ENCODE measurements at places on chromosomes 4 and X.

DNA sequence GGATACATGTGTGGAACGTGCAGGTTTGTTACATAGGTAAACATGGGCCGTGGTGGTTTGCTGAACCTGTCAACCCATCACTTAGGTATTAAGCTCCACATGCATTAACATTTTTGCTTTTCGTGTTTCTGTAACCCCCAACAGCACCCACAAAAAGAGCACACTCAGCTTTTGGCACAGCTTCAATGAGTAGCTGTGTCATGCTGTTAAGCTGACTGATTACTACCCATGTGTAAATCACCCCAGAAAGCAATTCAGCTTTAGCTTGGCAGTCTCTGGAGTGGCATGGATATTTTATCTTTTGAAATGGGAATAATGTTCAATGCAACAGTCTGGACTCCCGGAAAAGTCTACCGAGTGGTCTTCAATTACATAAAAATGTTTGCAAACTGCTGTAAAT, 734.3 kb downstream of the STIM2 start:
- no peak for DNase-seq

GRCh38 chr4:54625391-54625790, 32.4 kb upstream of the KIT start:
- DNase-seq, result no peak

DNA sequence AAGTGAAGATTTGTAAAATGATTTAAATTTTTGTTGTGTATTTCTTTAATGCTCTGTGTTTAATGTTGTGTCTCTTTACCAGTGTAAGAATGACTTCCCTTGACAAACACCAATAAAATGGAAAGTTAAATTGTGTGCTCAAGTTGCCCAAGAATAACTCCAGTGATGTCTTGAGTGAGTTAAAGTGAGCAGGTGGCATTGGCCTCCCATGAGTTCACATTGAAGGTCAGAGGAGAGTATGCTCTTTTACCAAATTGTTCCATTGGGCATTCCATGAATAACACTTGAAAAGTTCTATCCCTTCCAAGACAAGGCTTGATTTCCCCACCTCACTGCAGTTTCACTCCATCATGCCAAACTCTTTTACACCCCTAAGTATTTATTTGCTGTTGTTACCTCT, 4.5 kb downstream of the ANXA5 start:
- DNase-seq, result no peak

DNA sequence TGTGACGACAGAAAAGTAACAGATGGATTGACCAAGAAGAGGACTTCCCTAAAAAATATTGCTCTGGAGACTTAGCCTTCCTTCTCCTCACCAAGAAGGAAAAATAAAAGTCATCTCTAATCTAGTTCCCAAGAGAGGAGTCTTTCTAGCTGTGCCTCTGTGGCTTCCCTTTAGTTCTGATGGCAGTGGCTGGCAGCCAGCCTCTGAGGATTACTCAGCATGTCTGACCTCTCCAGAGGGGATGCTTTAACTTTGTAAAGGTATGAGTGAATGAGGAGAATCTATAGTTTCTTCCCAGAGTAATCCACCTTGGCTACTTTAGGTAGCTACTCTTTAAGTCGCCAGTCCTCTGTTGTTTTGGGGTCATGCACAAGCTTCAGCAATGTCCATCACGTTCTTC, 163.9 kb upstream of the KIT start:
- DNase-seq, result no peak

- DNase-seq, result no peak
Observed at GRCh38 chr4:13980317-13981310, 353.1 kb upstream of the BOD1L1 start.

GRCh38 chr4:42906891-42907759, 14.6 kb downstream of the GRXCR1 start:
- no peak for DNase-seq

- no peak for DNase-seq
Observed at GRCh38 chr4:7168106-7168505, 24.2 kb upstream of the SORCS2 start.

DNA sequence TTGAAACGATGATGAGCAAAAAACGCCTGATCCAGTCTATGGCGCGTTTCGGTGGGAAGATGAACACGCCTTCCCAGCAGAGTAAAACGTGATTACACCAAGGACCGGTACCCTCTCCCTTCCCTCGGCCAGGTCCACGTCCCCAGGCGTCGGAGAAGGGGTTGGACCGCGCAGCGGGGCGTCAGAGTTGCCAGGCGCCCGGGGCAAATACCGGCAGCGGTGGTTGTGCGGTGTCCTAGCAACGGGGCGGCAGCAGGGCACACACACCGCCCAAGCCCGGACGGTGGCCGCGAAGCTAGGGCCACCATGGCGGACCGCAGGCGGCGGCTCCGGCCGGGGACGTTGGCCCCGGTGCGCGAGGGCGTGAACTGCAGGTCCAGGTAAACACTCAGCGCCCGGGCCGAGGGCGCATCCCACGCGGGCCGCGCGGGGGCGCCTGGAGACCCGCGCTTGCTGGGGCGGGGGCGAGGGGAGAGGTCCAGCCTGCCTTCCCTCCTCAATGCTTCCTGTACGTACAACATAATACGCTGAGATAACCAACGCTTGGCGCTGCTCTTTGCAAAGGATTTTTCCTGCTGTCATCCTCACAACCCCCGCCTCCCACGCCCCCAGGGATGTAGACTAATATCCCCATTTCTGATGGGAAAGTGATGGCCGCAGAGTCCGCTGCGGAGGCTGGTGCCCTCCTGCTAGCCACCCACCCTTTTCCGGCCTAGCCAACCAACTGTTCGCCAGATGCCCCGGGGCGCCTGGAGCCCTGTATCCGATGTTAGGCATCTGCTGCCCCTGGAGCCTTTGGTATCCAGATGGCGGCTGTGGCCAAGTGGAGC, at the start of gene FAM47E:
Gene FAM47E, plus strand, starts transcription at position 281 of the 830 bp plus-strand sequence. Its CDS starts 26 bp downstream, at position 307.
- peak; percentile 15 for DNase-seq

GRCh38 chrX:107842715-107843400, 17.2 kb downstream of the MID2 start:
- DNase-seq, result no peak

GRCh38 chr4:89064848-89065247, 7.9 kb upstream of the FAM13A start:
- no peak for DNase-seq

DNA sequence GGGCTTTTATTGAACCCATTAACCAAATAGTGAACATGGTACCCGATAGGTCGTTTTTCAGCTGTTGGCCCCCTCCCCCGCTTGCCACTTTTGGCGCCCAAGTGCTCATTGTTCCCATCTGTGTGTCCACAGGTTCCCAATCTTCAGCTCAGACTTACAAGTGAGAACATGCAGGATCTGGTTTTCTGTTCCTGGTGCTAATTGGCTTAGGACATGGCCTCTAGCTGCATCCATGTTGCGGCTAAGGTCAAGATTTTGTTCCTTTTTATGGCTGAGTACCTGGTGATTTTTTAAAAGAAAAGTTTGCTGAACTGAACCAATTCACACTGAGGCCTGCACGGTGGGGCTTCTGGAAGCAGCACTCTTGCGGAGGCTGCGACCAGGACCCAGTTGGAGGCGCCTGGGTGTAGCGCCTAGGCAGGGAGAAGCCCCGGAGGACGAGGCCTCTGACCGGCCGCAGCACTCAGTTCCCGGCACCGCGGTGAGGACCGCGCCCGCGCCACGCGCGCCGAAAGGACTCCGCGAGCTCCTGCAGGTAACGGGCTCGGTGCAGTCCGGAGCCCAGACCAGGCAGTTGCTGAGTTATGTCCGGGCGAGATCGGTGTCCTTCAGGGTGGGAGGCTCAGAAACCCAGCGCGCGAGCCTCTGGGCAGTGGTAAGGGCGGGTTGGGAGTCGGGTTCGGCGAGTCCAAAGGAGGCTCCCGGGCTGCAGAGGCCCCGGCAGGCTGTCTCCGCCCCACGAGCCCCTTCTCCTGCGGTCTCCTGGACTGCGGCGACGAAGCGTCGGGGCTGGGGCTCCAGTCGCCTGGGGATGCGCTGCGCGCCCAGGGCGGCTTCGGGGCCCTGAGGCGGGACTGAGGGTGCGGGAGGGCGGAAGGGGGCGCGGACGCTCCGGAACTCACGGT, 15.8 kb upstream of the SLC25A4 start:
- no peak for DNase-seq

DNA sequence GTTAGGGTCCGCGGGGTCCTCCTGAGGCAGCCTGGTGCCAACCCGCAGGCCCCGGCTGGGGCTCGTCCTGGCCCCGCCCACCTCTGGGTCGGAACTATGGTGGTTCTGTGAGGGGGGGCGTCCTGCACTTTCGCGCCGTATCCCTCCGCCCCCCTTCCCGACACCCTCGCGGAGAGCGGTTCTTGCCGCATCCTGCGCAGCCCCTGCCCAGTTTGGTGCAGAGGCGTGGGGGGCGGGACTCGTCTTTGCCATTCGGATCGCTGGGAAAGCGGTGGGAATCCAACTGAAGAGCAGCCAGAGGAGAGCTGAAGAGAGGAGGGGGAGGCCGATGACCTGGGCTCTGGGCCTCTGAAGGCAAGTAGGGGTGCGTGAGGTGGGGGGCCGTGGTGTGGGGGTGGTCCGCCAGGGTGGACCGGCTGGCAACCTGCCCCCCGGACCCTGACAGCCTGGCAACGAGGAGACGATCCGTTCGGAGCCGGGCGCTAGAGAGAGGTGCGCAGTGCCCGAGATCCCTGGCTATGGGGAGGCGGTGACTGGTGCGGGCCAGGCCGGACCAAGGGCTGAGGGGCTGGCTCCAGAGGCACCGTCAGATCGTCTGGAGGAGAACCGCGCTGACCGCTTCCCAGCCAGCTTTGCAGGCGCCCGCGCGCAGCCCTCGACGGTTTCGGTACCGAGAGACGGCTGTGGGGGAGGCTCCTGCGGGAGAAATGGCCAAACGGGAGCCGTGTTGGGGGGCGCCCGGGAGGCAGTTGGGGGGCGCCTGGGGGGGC, at the start of gene GPRASP1:
Gene GPRASP1, plus strand, starts transcription at position 242 of the 770 bp plus-strand sequence. CDS start 2,431 bp downstream, outside the sequence.
- DNase-seq, result peak; percentile 53

GRCh38 chr4:24105327-24106038, 215.6 kb upstream of the PPARGC1A start:
- no peak for DNase-seq

GRCh38 chr4:111952688-111953087, 192.6 kb upstream of the FAM241A start:
- DNase-seq, result no peak
